ENCODE measurements at places on chromosomes 13 and 19.

DNA sequence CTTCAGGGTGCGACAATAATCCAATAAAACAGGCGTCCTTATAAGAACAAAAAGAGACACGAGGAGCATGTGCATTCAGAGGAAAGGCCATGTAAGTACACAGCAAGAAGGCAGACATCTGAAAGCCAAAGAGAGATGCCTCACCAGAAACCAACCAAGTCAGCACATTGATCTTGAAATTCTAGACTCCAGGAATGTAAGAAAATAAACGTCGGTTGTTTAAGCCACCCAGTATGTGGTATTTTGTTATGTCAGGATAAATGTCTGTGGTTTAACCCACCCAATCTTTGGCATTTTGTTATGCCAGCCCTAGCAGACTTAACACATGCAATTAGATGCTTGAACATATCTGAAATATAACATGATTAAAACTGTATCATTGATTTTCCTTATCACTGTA lies 452.0 kb downstream of the SLITRK6 start:
- DNase-seq, result no peak

DNA sequence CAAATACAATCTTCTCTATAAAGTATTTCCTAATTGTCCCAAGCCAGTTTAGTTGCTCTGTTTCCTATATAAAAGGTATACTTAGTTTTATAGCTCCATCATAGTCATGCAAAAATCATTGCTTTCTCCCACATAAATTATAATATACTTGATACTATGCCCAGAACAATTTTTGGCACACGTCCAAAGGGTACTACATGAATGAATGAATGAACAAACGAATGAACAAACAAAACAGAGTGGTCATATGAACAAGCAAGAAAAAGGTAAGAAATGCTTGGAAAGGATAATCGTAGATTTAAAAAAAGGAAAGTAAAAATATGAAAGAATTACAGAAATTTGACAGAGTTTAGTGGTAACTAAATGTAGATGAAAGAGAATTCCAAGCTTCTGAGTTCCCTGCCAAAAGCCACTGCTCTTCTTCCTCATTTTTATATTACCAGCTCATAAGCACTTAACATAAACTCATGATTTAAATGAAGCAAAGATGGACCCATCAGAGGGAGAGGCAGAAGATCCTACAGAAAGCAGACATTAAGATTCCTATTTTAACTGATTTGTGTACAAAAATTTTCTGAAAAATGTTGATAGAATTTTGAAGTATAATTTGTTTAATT lies 123.2 kb downstream of the ENOX1 start:
- DNase-seq, result peak; percentile 32

DNA sequence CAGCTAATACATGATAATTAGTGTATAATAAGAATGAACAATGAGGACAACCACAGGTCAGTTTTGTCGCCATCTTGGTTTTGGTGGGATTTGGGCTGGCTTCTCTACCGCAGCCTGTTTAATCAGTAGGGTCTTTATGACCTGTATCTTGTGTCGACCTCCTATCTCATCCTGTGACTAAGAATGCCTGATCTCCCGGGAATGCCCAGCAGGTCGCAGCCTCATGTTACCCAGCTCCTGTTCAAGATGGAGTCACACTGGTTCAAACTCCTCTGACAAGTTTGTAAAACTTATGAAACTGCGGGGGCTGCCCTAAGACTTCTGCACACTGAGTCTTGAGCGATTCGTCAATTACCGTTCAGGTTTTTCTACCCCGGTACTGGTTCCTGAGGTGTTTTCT lies 21.5 kb upstream of the ADGRE1 start:
- no peak for DNase-seq

GRCh38 chr13:47796816-47797215 lies 204.3 kb downstream of the SUCLA2 start:
- DNase-seq, result no peak

DNA sequence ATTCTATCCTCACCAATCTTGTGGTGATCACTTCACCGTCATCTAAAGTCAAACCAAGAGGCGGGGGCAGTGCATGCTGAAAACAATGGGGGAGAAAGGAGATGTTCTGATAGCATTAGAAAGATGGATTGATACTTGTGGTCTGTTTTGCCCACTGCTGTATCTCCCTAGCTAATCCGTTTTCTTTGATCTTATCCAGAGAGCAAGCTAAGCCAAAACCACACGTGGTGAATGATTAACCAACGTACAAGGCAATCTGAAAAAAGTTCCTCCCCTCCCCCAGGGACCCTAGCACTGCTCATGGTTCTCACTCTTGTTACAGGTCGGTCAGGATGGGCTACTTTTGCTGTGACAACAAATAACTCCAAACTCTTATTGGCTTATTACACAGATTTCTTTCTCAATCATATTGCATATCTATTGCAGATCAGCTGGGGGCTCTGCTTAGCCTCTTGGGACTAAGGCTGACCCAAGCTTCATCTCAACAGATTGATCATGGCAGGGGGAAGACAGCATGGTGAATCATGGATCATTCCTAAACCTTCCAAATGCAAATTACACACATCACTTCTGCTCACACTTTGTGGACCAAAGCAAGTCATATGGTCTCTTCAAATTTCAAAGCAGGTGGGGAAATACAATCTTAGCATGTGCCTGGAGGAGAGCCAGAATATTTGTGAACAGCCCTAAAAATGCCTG lies 11.9 kb upstream of the C13orf42 start:
- DNase-seq, result no peak

GRCh38 chr19:40553885-40554857 lies 22.5 kb upstream of the SHKBP1 start:
- DNase-seq, result no peak

- no peak for DNase-seq
These were observed 60.5 kb upstream of the KCTD15 start for GRCh38 chr19:33736158-33736557.

- DNase-seq, result no peak
These were observed 6.6 kb downstream of the ANKRD10 start for GRCh38 chr13:110907951-110908898.

DNA sequence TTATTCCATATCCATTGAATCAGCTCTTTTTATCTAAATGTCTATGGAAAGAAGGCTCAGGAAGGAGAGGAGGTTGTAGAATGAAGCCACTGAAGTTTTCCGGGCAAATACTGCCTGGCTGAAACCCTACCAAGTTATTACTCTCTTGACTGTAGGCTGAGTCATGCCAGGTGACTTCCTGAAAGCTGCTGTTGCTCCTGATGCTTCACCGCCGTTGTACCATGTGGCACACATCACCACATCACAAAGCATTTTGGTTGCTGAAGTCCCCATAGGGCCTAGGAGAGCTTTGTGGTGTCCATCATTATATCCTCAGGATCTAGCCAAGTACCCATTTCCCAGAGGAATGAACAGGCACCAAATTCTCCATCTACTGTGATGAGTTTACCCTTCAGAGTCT lies 11.1 kb upstream of the TDRD12 start:
- no peak for DNase-seq

GRCh38 chr19:5826531-5827341 lies 12.8 kb downstream of the FUT6 start:
- DNase-seq, result peak; percentile 96

GRCh38 chr13:106449096-106449495 lies 86.4 kb downstream of the EFNB2 start:
- DNase-seq, result peak; percentile 92

DNA sequence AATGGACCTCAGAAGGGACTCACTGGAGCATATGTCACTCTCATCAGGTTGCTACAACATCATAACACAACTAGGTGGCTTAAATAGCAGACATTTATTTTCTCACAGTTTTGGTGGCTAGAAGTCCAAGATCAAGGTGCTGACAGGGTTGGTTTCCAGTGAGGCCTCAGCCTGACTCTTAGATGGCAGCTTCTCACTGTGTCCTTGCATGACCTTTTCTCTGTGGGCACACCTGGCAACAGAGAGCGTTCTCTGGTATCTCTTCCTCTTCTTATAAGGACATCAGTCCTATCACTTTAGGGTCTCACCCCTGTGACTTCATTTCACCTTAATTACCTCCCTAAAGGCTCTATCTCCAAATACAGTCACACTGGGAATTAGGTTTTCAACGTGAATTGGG lies 74.5 kb downstream of the CYSLTR2 start:
- DNase-seq, result no peak

All from NCI-H1105 treated with DMSO at 0.1 percent for 48 hours (cell line).